ENCODE measurements at places on chromosomes 5 and 9.

DNA sequence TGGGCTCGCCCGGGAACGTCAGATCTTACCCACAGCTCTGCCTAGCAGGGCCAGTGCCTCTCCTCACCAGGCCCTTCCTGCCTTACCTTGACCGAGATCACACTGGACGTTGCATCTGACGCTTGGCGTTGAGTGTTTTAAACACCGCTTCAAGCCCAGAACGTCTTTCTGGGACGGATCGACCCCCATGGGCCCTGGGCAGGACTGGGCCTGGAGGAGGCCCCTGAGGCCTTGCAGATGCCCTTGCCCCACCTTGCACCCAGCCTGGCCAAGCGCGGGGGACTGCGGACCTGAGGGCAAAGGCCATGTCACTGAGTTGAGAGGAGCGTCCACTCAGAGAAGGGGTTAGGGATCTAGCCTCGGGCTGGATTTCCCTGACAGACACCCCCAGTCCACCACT, 64.3 kb upstream of the FCN2 start:
- DNase-seq: no peak

- DNase-seq: peak; percentile 19
Measured at GRCh38 chr5:134085411-134085810, 29.1 kb upstream of the TCF7 start.

GRCh38 chr5:62206150-62206829, 99.7 kb upstream of the KIF2A start:
- DNase-seq: no peak

DNA sequence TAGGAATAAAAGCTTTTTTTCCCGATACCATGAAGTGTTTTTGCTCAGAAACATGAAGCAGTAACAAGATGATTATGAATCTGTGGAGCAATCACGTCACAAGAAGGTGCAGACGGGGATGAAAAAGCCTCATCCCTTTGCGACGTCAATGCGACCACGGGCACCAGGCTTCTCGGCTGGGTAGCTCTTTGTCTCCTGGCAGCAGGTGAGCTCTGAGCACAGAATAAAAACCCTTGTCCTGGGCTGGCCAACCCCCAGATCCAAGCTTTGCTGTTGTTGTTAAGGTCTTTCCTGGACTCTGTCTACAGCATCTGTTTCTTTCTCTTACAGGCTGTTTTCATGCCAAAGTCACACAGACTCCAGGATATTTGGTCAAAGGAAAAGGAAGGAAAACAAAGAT, 113.8 kb downstream of the ANKRD18B start:
- DNase-seq: no peak

GRCh38 chr5:132215329-132215728, 12.3 kb downstream of the P4HA2 start:
- DNase-seq: peak; percentile 98

DNA sequence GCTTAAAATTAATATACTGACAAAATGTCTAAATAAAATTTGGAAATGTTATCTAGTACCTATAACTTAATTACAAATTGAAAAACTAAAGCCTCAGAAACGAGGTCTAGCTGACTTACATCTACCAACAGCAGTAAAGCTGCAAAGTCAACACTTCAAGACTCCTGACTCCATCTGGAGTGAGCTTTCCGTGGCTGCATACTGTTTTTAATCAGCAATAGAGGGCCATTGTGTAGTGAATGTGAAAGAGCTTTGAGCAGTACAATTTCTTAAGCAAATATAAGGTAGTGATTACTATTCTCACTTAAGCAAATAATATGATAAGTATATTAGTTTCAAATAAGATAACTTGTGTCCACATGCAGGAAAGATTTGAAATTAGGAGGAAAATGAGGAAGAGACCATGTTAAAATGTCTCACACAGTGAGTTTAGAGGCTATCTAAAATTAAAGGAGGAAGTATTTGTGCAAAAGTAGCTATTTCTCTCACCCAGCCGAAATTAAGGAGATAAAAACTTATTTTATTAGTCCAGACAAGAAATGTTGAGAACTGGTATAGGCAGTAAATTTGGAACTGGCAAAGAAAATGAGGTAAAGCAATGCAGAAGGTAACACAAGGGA, 6.4 kb downstream of the SPINK6 start:
- no peak for DNase-seq

DNA sequence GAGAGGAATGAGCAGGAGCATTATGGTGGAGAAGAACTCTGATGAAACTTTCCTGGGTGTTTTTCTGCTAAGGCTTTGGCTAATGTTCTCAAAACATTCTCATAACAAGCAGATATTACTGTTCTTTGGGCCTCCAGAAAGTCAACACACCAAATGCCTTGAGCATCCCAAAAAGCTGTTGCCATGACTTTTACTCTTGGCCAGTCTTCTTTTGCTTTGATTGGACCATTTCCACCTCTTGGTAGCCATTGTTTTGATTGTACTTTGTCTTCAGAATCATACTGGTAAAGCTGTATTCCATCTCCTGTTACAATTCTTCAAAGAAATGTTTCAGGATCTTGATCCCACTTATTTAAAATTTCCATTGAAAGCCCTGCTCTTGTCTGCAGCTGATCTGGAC, 139.6 kb downstream of the MAN2A1 start:
- DNase-seq: no peak

- no peak for DNase-seq
Measured at GRCh38 chr9:26786564-26786963, 106.0 kb downstream of the CAAP1 start.

GRCh38 chr9:17135295-17136160, 688 bp downstream of the CNTLN start:
- peak; percentile 79 for DNase-seq

- DNase-seq: no peak
Measured at GRCh38 chr5:41796061-41796460, 74.2 kb downstream of the OXCT1 start.

- no peak for DNase-seq
Measured at GRCh38 chr9:82930116-82930515, 132.8 kb downstream of the RASEF start.

DNA sequence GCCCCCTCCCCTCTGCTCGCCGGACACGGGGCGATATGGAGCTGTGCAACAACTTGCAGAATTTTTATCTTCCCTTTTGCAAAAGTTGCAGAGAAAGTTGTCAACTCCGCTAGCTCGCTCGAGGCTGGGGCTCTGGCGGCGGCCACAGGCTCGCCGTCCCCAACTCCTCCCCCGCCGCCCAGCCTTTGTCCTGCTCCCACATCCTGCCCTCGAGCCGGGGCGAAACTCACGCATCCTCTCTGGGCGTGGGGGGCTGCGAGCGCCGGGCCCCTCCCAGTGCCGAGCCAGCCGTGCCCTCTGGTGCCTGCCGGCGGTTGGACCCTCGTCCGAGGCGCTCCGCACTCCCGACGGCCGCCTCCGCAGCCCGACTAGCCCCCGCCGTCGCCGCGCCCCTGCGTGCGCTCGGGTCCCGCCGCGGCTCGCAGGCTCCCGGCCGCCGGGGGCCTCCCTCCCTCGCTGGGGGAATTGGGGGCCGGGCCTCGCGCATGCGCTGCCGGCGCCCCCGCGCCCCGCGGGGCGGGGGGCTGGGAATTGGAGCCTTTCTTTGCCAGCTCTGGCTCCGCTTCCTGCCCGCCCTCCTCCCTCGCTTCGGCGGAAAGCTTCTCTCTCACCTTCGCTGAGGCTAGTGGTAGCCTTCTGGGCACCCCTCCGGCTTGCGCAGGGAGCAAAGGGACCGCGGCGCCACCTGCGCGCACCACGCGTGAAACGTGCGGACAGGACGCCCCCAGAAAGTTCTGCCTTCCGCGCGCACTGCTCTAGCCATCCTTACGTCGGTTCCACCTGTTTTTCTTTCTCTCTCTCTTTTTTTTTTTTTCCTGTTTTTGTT, at the start of gene CCNJL:
Gene CCNJL (minus strand): TSS at position 431 of the 826 bp plus-strand sequence. CDS start 641 bp downstream, outside the sequence.
- peak; percentile 84 for DNase-seq

GRCh38 chr5:141646026-141646425, 5.2 kb downstream of the FCHSD1 start:
- no peak for DNase-seq

- no peak for DNase-seq
Measured at GRCh38 chr9:7081065-7081600, 323.4 kb downstream of the KDM4C start.

- no peak for DNase-seq
Measured at GRCh38 chr9:130890870-130891687, 5.5 kb downstream of the QRFP start.

GRCh38 chr5:82584631-82585030, 306.5 kb upstream of the RPS23 start:
- DNase-seq: peak; percentile 69

GRCh38 chr5:41968153-41968723, 43.2 kb downstream of the FBXO4 start:
- no peak for DNase-seq

DNA sequence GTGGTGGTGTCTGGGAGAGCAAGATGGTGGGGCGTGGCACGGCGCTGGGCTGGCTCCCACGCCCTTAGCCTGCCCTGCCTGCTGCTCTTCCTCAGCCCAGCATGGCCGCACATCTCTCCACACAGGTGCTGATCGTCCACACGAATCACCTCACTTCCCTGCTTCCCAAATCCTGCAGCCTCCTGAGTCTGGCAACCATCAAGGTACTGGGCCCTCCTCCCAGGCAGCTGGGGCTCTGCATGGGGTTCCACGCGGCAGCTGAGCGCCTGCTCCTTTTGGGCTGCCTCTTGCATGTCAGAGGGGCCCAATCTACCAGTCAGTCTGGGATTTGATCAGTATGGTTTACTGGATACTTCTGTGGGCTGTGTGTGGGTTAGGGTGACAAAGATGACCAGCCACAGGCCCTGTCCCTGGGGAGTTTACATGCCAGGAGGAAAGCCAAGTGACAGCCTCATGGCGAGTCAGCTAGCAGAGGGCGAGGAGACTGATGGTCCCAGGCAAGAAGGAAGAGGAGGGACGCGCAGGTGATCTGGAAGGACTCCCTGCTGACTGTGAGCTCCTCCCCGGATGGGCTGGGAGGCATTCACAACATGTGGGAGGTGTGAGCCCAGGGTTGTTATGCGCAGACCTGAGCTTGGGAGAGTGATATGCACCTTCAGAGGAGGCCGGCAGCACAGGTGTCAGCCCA, 6.0 kb downstream of the LRSAM1 start:
- no peak for DNase-seq

DNA sequence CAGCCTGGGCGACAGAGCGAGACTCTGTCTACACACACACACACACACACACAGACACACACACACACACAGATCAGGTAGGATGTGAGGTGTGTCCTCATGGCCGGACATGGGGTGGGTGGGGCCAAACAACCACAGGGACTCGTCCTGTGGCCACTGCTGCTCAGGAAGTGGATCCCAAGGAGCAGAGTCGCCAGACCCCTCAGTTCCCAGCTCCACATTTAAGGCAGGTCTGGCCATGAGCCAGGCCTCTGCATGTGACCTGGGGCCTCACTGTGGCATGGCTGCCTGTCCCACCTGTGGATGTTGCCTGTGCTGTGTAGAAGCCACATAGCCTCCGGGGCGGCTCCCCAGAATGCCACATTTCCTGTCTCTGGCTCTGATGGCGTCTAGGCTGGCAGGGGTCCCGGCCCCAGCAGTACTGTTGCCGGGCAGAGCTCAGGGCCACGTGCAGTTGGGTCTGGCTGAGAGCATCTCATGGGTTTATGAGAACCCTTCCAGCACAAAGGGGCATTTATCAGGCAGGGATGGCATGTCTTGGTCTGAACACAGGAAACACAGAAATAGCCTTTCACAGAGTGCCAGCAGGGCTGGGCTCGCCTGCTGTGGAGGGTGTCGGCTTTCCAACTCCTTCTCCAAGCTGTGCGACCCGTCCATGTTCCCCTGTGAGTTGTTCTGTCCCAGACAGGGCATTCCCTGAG, 9.9 kb upstream of the NINJ1 start:
- DNase-seq: no peak

DNA sequence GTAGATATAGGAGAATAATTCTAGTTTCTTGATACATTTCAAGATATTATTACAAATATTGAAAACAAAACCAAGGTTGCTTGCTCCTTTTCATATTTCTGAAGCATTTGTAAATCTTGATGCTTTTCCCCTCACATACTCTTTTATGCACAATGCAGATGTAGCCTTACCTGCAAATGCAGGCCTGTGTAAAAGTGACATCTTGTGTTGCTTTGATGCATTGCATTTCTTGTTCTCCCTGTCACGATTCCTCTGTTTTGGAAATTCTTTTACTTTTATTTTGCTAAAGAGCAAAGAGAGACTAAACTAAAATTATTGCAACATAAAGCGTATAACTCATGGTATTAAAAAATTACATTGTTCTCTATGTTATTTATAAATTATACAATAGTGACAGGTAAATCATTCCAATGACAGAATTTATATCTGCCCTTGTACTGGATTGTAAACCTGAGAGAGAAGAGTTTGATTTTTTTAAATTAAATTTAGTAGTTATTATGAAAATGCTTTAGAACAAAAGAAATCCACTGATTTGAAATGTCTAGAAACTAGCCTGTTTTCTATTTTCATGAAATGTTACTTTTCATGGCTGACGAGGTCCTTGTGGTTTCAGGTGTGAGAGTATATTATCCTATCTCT, 970.0 kb downstream of the MAT2B start:
- DNase-seq: no peak
